ENCODE measurements at places on chromosomes 12 and 14.

DNA sequence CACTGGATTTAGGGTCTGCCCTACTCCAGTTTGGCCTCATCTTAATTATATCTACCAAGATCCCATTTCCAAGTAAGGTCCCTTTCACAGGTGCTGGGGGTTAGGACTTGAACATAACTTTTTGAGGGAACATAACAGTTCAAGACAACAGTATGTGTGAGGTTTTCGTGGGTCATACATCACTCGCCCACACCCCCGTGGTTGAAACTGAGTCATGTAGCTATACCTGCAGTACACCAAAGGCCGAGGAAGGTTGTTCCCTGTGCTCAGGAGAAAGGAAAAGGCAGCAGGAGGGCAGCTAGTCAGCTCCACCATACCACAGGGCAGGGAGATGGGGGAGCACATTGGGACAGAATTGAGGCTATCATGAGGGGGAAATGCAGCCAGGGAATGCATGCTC is 167.0 kb downstream of the PPM1H start:
- DNase-seq = no peak

- no peak for DNase-seq
Measured at GRCh38 chr14:57246933-57247657, 21.6 kb downstream of the EXOC5 start.

DNA sequence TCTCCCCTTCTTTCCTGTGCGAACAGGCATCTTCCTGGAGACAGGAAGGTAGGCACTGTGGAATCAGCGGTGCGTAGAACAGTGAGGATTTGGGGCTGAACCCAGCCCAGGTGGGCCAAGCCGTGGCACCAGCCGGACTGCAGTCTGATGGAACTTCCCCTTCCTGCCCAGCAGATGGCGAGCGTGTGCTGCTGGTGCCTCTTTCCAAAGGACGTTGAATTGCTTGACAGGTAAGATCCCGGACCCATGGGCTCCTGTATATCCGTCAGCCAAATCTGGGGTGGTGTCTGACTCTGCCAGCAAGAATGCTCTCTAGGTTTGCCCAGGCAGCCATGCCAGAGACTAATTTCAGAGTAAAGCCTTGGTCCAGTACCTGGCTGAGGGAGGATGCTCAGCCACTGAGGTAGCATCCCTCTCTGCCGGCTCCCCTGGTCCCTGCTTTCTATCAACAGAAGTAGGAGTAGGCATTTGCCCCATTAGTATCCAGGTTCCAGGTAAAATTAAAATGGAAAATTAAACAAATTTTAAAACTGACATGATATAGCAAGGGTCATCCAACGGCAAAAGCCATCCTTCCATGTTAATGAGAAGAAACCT is 21.1 kb upstream of the KCNA5 start:
- peak; percentile 66 for DNase-seq

- no peak for DNase-seq
Measured at GRCh38 chr14:54435500-54435981, 5.6 kb downstream of the CNIH1 start.

- peak; percentile 98 for DNase-seq
Measured at GRCh38 chr14:105481886-105482457, 4.7 kb upstream of the CRIP1 start.

- peak; percentile 13 for DNase-seq
Measured at GRCh38 chr14:56694609-56695008, 115.0 kb downstream of the TMEM260 start.

DNA sequence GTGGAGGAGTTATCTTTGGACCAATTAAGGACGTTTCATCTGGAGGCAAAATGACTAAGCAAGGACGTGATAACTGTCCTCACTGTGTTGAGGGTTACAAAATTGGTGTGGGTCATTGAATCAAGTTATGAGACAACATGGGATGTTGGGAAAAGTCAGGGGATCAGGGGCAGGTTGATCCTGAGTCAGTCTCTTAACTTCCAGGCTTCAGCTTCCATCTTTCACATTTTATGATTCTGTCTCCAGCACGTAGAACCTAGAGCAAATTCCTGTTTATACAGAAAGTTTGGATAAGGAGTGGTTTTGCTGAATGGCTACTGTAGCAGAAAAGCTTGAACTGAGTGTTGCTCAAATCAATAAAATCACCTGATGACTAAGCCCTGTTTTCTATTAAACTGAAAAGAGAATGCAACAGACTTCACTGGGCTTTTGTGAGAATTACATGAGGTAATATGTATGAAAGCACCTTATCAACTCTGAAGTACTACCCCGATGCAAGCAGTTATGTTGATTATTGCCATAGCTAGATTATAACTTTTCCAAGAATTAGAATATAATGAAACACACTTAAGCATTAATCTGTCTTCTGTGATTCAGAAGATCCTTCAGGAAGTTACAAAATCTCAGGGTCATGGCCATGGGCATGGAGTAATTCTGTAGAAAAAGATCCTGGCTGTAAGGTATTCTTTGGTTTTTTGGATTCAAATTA is 184.8 kb downstream of the ETV6 start:
- DNase-seq = no peak

- no peak for DNase-seq
Measured at GRCh38 chr12:89919241-89919906, 210.7 kb upstream of the ATP2B1 start.

GRCh38 chr14:93655078-93655750 is 133.1 kb downstream of the PRIMA1 start:
- peak; percentile 26 for DNase-seq

Measured in NCI-H146 (cell line).